ENCODE measurements at places on chromosomes 5 and 9. TPM values are rescaled to one million over a fixed set of nuclear protein-coding genes. Genes with fewer than 3 reads are reported as not detected.

The C9orf50 gene
- not detected for total RNA-seq

The REEP2 gene
- 0.98 TPM for total RNA-seq

The ADAMTS2 gene
- total RNA-seq = 26.7 TPM

The SHROOM1 gene
- total RNA-seq = 8.3 TPM

The THBS4 gene
- total RNA-seq = 28.2 TPM

The FOXD4L3 gene
- total RNA-seq = not detected

The IL9 gene
- not detected for total RNA-seq

The RMRP gene
- total RNA-seq = 5,401 TPM

The IL13 gene
- not detected for total RNA-seq

The SLC34A3 gene
- total RNA-seq = not detected

The HAVCR1 gene
- total RNA-seq = not detected

The SLC6A3 gene
- total RNA-seq = 0.16 TPM

The KCNV2 gene
- total RNA-seq = not detected

The SYK gene
- 10.2 TPM for total RNA-seq

The FAM120AOS gene
- total RNA-seq = 59.7 TPM

The OLFML2A gene
- total RNA-seq = 6.7 TPM

The MARCOL gene
- total RNA-seq = not detected

The IER5L gene
- 10.6 TPM for total RNA-seq

The PAXX gene
- 30.6 TPM for total RNA-seq

The MCC gene
- total RNA-seq = 57.3 TPM

The PTGES gene
- 34.5 TPM for total RNA-seq

The ACOT12 gene
- total RNA-seq = not detected

The TBCA gene
- 140 TPM for total RNA-seq

The FGFR4 gene
- total RNA-seq = 1.1 TPM

The PCDHAC1 gene
- 0.98 TPM for total RNA-seq

The PCDHB4 gene
- total RNA-seq = 5.5 TPM

The ADAMTS12 gene
- 23.3 TPM for total RNA-seq

The CHSY3 gene
- total RNA-seq = 5.9 TPM

The GABRA6 gene
- total RNA-seq = not detected

The PRRX2 gene
- 7.1 TPM for total RNA-seq

The SGCD gene
- 8.1 TPM for total RNA-seq

The BNC2 gene
- 19.7 TPM for total RNA-seq

The GFI1B gene
- total RNA-seq = not detected

The PCDHA5 gene
- total RNA-seq = not detected

The OLFM1 gene
- 10.9 TPM for total RNA-seq

The PHF19 gene
- 16.1 TPM for total RNA-seq

The PHYHD1 gene
- total RNA-seq = 16.1 TPM

The TMEM215 gene
- not detected for total RNA-seq

The C5 gene
- total RNA-seq = 13.6 TPM

The GGTA1 gene
- total RNA-seq = 12.4 TPM

The BTNL3 gene
- total RNA-seq = 0.22 TPM

The SLC27A6 gene
- total RNA-seq = 0.44 TPM

The MEGF10 gene
- total RNA-seq = 0.68 TPM

The IARS1 gene
- total RNA-seq = 105 TPM

The DMRT2 gene
- total RNA-seq = 8.3 TPM

The GARNL3 gene
- 9.3 TPM for total RNA-seq

The KLF4 gene
- 67.4 TPM for total RNA-seq

The FOXD4 gene
- not detected for total RNA-seq

The SLF1 gene
- 4.9 TPM for total RNA-seq

The CCDC171 gene
- 3.8 TPM for total RNA-seq
